ENCODE measurements at places on chromosomes 2 and 18. TPM values are rescaled to one million over a fixed set of nuclear protein-coding genes. Genes with fewer than 3 reads are reported as not detected.
A peak's percentile ranks its signal among the peaks of the same experiment; 100 is the strongest.

Gene LOXHD1
- polyA plus RNA-seq: not detected

GRCh38 chr2:227238238-227239237 lies 74.1 kb downstream of the COL4A3 start:
- peak; percentile 68 for DNase-seq

- peak; percentile 33 for DNase-seq
Observed at GRCh38 chr18:74880706-74881278, 283.1 kb downstream of the ZNF407 start.

DNA sequence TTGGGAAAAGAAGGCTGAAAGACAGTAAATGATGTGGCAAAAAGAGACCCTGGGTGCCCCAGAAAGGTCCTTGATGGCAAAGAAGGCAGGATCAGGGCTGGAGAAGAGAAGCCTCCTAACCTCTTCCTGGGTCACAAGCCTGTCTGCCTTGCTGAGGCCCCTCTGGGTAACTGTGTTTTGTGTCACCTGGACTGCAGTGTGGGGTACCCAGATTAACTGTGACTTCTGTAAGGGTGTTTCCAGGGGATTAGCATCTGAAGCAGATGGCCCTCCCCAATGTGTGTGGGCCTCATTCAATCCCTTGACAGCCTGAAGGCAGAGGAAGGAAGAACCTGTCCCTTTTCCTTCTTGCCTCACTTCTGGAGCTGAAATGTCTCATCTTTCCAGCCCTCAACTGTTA lies 35.6 kb upstream of the APCDD1 start:
- no peak for DNase-seq

Gene ALPI
- polyA plus RNA-seq: 0.49 TPM

Gene PPIG
- polyA plus RNA-seq: 22.8 TPM

GRCh38 chr18:75087119-75088020 lies 121.6 kb downstream of the PTGR3 start:
- no peak for DNase-seq

DNA sequence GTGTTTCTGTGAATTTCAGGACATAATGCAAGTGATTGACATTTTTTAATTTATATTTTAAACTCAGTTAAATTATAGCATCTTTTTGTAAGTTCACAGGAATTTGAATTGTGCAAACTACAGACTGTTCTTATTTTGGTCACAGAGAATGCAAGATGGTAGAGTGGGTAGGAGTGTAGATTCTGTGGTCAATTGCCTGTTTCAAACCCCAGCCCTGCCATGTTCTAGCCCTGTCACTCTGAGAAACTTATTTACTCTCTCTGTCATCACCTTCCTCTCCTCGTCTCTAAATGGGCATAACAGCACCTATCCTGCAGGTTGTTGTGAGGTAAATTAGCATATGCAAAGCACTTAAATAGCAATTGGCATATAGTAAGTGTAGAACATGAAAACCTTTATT lies 879.8 kb downstream of the CPS1 start:
- no peak for DNase-seq

Gene DSG1
- not detected for polyA plus RNA-seq

Gene KIF1A
- 0.58 TPM for polyA plus RNA-seq

Gene SERPINB5
- not detected for polyA plus RNA-seq

Gene RGPD8
- polyA plus RNA-seq: 0.77 TPM

Gene TNFAIP6
- 0.28 TPM for polyA plus RNA-seq

DNA sequence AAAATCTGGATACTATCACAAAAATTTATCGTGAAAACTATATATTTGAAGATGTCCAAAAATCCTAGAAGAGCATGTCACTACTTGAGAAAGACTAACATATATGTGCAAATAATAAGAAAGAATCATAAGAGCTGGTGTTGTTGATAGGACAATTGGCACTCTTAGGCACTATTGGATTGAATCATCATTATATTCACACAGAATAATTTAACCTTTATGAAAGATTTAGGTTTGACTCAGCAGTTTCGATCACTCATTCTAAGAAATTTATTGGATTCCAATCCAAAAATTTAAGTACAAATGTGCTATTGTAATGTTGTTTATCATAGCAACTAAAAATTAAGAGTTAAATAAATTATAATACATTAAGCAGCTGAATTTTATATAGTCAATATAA lies 503.6 kb downstream of the SPAG16 start:
- no peak for DNase-seq
